HT1080 (cell line): ENCODE measurements at places on chromosomes 6 and 20.

DNA sequence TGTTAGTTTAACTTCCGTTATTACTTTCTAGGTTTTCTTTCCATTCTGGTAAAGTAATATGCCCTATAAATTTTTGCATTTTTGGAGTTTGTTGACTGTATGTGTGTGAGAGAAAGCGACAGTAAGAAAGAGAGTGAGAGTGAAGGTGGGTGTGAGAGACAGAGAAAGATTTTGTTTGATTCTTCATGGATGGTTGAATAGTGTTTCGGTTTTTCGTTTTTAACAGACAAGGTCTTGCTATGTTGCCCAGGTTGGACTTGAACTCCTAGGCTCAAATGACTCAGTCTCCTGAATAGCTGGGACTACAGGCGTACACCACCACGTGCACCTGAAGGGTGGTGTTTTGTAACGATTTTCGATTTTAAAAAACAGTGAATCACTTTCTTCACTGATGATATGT is 329.1 kb upstream of the RUNX2 start:
- DNase-seq: no peak

GRCh38 chr6:62707914-62708313 is 421.9 kb upstream of the KHDRBS2 start:
- no peak for DNase-seq

DNA sequence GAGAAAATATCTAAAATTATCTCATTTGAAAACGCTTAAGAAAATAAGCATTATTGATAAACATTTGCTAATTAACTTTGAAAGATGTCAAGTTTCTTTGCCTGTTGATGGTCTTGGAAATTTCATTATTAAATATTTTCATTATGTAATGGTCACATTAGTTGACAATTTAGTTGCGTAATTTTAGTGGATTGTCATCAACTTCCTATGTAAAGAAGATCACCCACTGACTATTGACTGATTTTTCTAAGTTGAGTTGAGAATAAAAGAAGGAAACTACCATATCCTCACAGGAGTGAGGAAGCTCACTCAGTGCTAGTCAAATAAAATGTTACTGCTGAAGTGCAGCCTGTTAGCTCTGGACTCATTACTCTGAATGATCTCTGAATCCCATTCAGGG is 79.9 kb upstream of the LY86 start:
- DNase-seq: no peak

DNA sequence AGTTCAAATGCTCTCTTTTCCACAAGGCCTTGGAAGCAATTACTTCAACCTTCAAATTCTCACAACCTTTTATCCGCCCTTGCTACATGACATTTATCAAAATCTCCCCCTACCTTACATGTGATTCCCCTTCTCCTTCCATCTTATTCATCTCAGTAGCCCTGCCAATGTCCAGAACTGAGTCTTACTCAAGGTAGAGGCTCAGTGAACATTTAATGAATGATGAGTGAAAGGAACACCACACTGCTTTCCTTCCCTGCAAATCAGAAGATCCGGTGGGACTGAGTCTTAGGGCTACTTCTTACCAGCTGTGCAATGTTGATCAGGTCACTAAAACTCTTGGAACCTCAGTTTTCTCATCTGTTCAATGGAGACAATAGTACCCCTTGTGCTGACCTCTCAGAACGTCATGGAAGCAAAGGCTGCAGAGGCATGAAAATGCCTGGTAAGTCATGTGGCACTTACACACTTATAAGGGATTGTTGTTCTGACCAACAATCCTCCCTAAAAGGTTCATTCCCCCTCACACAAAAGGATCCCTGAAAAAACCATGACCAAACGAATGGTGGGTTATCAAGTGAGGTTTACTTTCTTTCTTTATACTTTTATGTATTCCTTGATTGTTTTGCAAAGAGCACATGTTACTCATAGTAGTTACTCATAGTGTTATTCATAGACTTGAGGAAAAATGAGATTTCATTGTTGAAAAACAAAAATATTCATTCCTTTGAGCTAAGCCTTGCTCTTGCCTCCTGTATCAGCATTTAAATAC is 6.5 kb downstream of the MDGA1 start:
- peak; percentile 43 for DNase-seq

DNA sequence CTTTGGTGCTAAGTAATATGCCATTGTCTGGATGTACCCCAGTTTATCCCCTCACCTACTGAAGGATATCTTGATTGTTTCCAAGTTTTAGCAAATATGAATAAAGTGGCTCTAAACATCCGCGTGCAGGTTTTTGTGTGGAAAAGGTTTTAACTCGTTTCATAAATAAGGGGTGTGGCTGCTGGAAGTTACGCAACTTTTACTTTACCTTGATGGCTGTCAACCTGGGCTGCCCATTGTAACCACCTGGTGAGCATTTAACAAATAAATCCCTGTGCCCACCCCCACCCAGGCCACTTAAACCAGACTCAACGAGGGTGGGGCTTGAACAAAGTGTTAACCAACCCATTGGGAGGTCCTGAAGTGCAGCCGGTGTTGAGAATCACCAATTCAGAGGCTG is 187.8 kb downstream of the NRN1 start:
- DNase-seq: no peak

GRCh38 chr6:15147827-15148226 is 98.0 kb upstream of the JARID2 start:
- no peak for DNase-seq

- no peak for DNase-seq
Measured at GRCh38 chr6:37005061-37005810, at the start of gene FGD2. Gene FGD2 (plus strand): TSS chr6:37005655. CDS start chr6:37005818, 163 bp downstream.

- no peak for DNase-seq
Measured at GRCh38 chr20:14385176-14385740, 47.8 kb upstream of the FLRT3 start.
